ENCODE measurements at places on chromosomes 12 and 14.

- DNase-seq: no peak
Observed at GRCh38 chr12:6574576-6575295, 6.6 kb upstream of the NOP2 start.

DNA sequence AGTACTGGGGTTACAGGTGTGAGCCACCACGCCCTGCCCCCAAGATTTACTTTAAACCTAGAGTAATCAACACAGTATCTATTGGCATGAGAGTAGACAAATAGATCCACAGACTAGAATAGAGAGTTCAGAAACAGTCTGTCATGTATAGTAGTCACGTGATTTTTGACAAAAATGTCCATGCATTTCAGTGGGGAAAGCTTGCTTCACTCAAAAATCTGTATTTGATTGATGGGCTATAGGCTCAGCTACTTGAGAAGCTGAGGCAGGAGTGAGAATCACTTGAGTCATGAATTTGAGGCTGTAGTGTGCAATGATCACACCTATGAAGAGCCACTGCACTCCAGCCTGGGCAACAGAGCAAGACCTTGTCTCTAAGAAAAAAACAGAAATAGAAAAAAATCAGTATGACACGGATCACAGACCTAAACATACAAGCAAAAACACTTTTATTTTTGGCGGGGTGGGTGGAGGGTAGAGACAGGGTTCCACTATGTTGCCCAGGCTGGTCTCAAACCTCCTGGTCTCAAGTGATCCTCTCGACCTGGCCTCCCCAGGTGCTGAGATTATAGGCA is 7.6 kb upstream of the ORAI1 start:
- no peak for DNase-seq

DNA sequence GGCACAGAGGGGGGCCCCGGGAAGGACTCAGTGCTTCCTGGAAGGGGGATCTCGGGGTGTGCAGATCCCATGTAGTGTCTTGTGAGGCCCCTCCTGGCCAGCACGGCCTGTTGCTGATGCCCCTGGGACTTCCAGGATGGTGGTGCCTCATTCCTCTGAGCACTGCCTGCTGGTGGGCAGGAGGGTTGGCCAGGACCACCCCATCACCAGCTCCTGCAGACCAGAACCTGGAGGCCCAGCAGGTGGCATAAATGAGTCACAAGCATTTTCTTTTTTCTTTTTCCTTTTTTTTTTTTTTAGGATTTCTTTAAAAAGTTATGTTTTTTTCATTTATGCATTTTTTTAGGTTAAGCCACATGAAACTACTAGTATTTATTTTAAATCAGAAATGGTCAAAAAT is 8.0 kb downstream of the MMP17 start:
- DNase-seq: no peak

GRCh38 chr12:76542908-76543307 is 16.7 kb downstream of the OSBPL8 start:
- DNase-seq: no peak

- DNase-seq: peak; percentile 2
Observed at GRCh38 chr12:34119366-34119765, 97.1 kb downstream of the ALG10 start.

DNA sequence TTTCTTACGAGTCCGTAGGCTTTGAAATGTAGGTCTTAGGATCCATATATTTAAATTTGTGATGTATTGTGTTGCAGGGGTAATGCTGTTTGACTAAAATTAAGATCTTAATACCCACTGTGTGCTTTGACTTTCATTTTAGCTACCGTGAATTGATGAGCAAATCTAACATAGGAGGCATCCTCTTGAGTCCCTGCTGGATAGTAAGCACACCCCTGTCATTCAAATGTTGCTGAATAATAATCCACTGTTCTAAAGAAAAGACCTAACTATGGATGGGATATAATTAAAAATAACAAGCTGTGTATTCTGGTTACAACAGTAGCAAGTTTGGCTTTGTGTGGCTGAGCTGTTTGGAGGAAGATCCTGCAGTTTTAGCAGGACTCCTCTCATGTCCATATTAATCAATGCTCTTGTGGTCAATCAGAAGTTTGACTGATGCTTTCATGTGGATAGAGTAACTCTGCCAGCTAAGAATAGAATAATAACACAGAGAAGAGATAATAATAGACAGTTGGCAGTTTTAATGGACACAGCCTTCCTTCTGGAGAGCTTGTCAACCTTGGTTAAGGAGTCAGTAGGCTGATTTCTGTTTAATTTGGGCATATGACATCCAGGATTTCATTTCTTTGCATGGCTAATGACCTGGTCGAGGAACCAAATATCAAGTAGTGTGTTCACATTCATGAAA is 148.1 kb upstream of the MIS18BP1 start:
- DNase-seq: no peak

- DNase-seq: no peak
Observed at GRCh38 chr12:48279601-48280000, 71.1 kb downstream of the ZNF641 start.
